ENCODE measurements at places on chromosomes 2 and 18. TPM values are rescaled to one million over a fixed set of nuclear protein-coding genes. Genes with fewer than 3 reads are reported as not detected.

CNGA3 gene
- not detected for total RNA-seq

PLEK gene
- 7.2 TPM for total RNA-seq

DSG1 gene
- 0.68 TPM for total RNA-seq

PLEKHH2 gene
- 1.1 TPM for total RNA-seq

SP140 gene
- 0.32 TPM for total RNA-seq

WDFY1 gene
- total RNA-seq, result 13.4 TPM

EPHA4 gene
- 14.2 TPM for total RNA-seq

RAB6C gene
- total RNA-seq, result 0.16 TPM

- DNase-seq, result no peak
These were observed 102.2 kb upstream of the MSH2 start for GRCh38 chr2:47300609-47301276.

- DNase-seq, result no peak
These were observed 2.2 kb downstream of the INO80D start for GRCh38 chr2:206083602-206084438.

DNA sequence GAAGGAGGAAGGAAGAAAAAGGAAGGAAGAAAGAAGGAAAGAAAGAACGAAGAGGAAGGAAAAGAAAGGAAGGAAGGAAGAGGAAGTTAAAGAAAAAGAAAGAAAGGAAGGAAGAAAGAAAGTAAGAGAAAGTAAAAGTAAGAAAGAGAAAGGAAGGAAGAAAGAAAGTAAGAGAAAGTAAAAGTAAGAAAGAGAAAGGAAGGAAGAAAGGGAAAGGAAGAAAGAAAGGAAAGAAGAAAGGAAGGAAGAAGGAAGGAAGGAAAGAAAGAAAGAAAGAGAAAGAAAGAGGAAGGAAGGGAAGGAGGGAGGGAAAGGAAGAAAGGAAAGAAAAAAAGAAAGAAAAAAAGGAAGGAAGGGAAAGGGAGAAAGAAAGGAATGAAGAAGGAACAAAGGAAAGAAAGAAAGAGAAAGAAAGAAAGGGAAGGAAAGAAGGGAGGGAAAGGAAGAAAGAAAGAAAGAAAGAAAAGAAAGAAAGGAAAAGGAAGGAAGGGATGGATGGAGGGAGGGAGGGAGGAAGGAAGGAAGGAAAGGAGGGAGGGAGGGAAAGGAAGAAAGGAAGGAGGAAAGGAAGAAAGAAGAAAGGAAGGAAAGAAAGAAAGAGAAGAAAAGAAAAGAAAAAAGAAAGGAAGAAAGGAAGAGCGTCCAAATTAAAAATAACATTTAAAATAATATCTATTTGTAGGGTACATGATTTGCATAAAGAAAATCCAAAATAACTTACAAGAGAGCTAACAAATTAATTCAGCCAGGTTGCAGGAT lies 827.9 kb downstream of the TSN start:
- no peak for DNase-seq

- peak; percentile 80 for DNase-seq
These were observed 10.4 kb upstream of the KCNE4 start for GRCh38 chr2:223041527-223042109.

DNA sequence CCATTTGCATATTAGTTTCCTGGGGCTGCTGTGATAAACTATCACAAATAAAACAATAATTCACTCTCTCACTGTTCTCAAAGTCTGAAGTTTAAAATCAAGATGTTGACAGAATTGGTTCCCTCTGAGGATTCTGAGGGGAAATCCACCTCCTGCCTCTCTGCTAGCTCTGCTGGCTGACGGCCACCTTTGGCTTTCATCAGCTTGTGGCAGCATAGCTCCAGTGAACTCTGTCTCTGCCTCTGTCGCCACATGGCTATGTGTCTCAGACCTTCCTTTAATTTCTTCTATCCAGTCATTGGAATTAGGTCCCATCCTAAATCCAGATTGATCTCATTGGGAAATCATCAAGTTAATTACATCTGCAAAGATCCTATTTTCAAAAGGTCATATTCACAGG lies 38.9 kb upstream of the TRIM43 start:
- peak; percentile 79 for DNase-seq

DNA sequence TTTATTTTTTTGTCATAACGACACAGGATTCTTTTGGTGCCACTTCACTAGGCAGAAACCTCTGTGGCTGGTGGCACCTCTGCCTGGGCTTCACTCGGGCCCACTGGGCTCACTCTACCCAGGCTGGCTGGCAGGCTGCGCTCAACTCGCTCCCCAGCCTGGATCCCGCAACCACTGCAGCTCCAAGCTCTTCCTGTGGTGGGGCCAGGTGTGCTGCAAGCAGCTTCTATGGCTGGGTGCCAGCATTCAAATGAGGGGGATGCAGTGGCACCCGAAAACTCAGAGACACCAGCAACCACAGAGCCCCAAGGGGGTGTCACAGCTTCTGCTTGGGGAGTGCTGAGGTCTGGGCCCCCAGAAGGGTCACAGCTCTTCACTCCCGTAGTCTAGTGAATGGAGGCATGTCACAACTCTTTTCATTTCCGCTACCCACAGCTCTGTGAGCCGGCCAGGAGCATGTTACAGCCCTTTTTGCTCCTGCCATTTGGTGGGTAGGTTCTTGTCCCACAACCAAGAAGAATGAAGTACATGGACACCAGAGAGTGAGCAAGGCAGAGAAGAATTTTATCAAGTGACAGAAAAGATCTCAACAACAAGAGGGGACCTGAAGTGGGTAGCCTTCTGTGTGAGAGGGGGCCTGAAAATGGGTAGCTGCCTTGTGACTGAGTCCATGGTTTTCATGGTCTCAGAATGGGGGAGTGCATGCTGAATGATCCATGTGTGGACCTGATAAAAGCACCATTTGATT lies 170.1 kb downstream of the UBR3 start:
- DNase-seq, result no peak

DNA sequence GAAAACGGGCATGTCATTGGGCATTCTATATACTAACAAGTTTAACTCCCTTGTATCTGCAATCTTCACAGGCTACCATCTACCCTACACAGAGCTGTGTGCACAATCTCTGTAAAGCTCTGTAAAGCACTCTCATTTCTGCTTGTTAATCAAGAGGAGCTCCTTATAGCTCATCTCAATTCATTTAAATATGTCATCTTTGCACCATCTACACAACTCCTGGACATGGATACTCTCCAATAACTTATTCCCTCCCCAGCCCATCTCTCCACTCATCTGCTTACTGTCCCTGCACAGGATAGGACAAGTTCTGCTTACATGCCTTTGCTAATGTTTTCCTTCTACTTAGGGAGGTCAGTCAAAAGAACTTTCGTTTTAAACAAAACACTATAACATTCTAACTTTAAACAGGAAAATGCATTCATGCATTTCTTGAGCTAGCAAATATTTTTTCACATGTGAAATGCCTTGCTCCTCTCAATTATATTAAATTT lies 61.4 kb downstream of the DPP4 start:
- no peak for DNase-seq

GRCh38 chr2:192190474-192190873 lies 4.3 kb downstream of the TMEFF2 start:
- no peak for DNase-seq

GRCh38 chr2:1521191-1521877 lies 108.1 kb downstream of the TPO start:
- DNase-seq, result no peak

DNA sequence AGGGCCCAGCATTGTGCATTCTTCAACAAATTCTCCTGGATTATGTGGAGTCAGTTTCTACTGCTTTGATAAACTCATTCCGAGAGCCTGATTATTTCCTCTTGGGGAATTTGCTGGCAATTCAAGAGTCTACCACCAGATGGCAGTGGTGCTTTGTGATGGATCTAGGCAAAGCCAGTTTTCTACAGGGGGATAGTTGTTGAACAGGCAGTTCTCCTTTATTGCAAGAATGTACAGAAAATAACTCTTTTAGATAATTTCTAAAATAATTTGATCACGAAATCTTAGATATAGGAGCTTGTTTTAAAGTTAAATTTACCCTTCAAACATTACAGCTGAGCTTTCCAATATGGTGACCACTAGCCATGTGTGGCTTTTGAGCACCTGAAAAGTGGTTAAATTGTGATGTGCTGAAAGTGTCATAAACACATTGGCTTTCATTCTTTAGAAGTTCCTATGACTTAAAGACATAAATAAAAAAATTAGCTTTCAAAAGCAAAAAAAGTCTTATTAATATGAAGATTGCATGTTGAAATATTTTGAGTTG lies 66.7 kb upstream of the HAAO start:
- no peak for DNase-seq

DNA sequence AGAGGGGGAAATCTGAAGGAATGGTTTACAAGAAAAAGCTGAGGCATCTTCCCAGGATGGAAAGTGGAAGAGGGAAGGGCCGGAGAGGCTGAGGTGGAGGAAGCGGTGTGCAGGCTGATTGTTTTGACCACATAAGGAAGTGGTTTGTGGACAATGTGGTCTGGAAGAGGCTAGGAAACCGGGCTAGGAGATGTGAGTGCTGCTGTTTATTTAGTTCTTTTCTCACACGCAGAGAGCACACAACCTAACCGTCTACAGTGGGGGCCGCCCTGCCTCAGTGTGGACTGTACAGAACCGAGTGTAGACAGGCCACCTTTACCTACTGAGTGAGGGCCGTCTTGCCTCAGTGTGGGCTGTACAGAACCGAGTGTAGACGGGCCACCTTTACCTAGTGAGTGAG lies 251.7 kb upstream of the PXDN start:
- no peak for DNase-seq

DNA sequence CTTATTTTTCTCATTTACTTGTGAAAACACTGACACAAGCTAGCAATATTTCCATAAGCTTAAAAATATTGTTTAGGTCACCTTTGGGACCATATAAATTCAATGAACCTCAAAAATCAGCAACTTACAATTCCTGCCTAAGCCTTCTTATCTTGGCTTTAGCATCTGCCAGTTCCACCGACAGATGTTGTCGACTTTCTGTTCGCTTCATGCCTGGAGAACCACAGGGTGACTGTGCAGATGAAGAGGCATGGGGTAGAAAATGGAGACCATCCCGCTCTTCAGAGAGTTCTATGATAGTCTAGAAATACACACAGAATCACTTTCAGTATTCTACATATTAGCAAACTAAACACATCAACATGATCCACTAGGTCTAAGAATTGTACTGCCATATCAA lies 64.2 kb downstream of the CCDC88A start:
- DNase-seq, result no peak

- DNase-seq, result no peak
These were observed 63.5 kb downstream of the CAVIN2 start for GRCh38 chr2:191783416-191783815.

GRCh38 chr2:37619230-37619958 lies 52.0 kb downstream of the CDC42EP3 start:
- DNase-seq, result no peak
